ENCODE measurements at places on chromosomes 3 and 15. TPM values are rescaled to one million over a fixed set of nuclear protein-coding genes. Genes with fewer than 3 reads are reported as not detected.

- H3K4me1 ChIP-seq, result no peaks in the 10 kb centered on the region
- no peak overlapping the region for H3K4me3 ChIP-seq
- H3K27ac ChIP-seq, result no peak overlapping the region
- H3K27me3 ChIP-seq, result peaks cover 1% of the 10 kb centered on the region
- no peaks in the 10 kb centered on the region for H3K36me3 ChIP-seq
- no peak for DNase-seq
Measured at GRCh38 chr15:68252925-68253534, 23.5 kb upstream of the CLN6 start.

DNA sequence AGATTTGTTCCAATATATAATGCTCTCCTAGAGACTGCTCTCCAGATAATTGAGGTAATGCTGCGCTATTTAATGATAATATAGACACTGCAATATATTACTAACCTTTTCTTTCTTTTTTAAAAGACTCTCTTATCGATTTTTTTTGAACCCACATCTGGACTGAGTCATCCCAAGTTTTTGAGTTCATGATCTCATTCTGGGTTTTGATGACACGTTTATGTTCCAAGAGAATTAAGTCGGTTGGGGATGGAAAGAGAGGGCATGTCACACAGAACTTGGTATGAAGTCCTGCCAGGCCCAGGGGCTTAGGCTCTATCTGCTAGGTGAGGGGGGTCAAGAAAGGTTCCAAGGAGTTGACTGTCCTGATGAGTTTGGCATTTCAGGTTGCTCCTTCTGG, 431.1 kb downstream of the MFSD1 start:
- H3K4me1 ChIP-seq, result no peaks in the 10 kb centered on the region
- DNase-seq, result no peak
- no peaks in the 10 kb centered on the region for H3K27me3 ChIP-seq
- no peaks in the 10 kb centered on the region for H3K36me3 ChIP-seq
- no peak overlapping the region for H3K27ac ChIP-seq
- no peak overlapping the region for H3K4me3 ChIP-seq

GRCh38 chr3:27752926-27753325, 30.8 kb upstream of the EOMES start:
- no peak for DNase-seq
- H3K36me3 ChIP-seq, result no peaks in the 10 kb centered on the region
- H3K4me1 ChIP-seq, result no peaks in the 10 kb centered on the region
- H3K27me3 ChIP-seq, result no peaks in the 10 kb centered on the region
- no peak overlapping the region for H3K27ac ChIP-seq

DNA sequence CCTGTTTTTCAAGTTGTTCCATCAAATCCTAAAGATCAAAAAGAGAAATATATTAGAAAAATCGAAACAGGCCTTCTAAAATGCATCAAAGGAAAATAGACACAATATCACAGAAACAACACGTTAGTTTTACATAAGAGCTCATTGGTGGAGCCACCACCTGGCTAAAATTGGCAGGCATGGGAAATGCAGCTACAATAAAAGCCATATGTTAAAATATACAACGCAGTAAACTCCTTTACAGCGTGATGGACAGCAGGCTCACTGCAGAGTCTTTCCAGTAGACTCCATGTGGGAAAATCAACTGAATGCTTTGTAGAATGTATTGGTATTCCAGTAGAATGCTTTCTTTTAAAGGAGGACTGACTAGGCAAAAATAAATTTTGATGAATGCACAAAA, 40.9 kb upstream of the MYO5C start:
- no peaks in the 10 kb centered on the region for H3K36me3 ChIP-seq
- peaks cover 2% of the 10 kb centered on the region for H3K27me3 ChIP-seq
- H3K27ac ChIP-seq, result no peak overlapping the region
- no peak overlapping the region for H3K4me3 ChIP-seq

DNA sequence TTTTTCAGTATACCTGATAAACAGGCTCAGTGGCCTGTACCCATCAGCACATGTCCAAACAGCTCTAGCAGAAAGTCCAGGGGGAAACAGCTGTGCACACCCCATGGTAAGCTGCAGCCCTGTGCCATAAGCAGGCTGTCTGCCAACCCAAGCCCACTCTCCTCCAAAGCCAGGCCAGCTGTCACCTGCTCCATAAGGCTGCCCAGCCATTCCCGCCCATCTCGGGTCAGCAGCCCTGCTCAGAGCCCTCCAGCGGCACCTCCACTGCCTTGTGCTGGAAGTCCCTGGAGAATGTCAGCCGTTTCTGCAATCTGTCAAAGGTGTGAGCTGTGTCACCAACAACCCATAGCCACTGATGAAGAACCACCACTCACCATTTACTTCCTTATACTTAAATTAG, 82.0 kb downstream of the NTRK3 start:
- H3K4me1 ChIP-seq, result peaks cover 15% of the 10 kb centered on the region
- H3K27ac ChIP-seq, result no peak overlapping the region
- H3K27me3 ChIP-seq, result peaks cover 6% of the 10 kb centered on the region
- no peak overlapping the region for H3K4me3 ChIP-seq
- no peaks in the 10 kb centered on the region for H3K36me3 ChIP-seq

DNA sequence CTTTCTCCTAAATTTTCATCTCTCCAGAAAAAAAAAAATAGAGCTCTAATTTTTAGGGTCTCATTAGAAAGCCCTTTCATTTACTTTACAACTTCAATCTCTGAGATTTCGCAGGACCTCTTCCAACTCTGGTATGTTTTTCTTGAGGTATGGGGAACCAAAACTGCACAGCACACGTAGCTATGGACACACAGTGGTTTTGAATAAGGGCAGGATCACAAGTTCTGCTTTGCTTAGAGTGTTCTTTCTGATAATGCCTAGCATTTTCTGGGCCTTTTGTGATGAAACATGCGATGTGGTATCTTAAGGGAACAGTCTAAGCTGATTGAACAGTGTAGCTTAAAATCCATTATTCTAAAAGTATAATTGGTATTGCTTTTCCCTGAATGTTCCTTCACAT, 25.3 kb downstream of the ZNF592 start:
- no peak overlapping the region for H3K4me3 ChIP-seq
- no peak overlapping the region for H3K27ac ChIP-seq
- no peaks in the 10 kb centered on the region for H3K36me3 ChIP-seq
- no peaks in the 10 kb centered on the region for H3K27me3 ChIP-seq
- DNase-seq, result no peak

- H3K4me3 ChIP-seq, result peak within 1 kb of the TSS; percentile 99
- peak within 1 kb of the TSS; percentile 99 for H3K27ac ChIP-seq
- peaks cover 29% of the 10 kb centered on the region for H3K4me1 ChIP-seq
- H3K36me3 ChIP-seq, result peaks cover 5% of the 10 kb centered on the region
- peaks cover 13% of the 10 kb centered on the region for H3K27me3 ChIP-seq
Measured at GRCh38 chr3:136196064-136196400, at the start of gene MSL2. Gene MSL2 (minus strand): TSS chr3:136196335. CDS start chr3:136195113, 1,222 bp downstream.

DNA sequence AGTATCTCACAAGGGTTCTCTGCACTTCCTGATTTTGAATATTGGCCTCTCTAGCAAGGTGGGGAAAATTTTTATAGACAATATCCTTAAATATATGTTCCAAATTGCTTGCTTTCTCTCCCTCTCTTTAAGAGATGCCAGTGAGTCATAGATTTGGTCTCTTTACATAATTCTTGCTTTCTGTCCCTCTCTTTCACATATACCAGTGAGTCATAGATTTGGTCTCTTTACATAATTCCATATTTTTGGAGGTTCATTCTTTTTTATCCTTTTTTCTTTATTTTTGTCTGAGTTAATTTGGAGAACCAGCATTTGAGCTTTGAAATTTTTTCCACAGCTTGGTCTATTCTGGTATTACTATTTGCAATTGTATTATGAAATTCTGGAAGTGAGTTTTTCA, 77.7 kb upstream of the NUDT16 start:
- peaks cover 5% of the 10 kb centered on the region for H3K27me3 ChIP-seq
- H3K4me1 ChIP-seq, result no peaks in the 10 kb centered on the region
- peaks cover 12% of the 10 kb centered on the region for H3K36me3 ChIP-seq
- H3K27ac ChIP-seq, result no peak overlapping the region

GRCh38 chr3:143240886-143241285, 121.3 kb downstream of the CHST2 start:
- H3K36me3 ChIP-seq, result peaks cover 5% of the 10 kb centered on the region
- no peak overlapping the region for H3K27ac ChIP-seq
- peaks cover 2% of the 10 kb centered on the region for H3K4me1 ChIP-seq
- H3K4me3 ChIP-seq, result no peak overlapping the region
- no peaks in the 10 kb centered on the region for H3K27me3 ChIP-seq

- H3K4me1 ChIP-seq, result no peaks in the 10 kb centered on the region
- H3K27me3 ChIP-seq, result no peaks in the 10 kb centered on the region
- no peak overlapping the region for H3K27ac ChIP-seq
- no peak overlapping the region for H3K4me3 ChIP-seq
Measured at GRCh38 chr15:38691965-38692788, 127.6 kb upstream of the RASGRP1 start.

Gene ZNF502
- total RNA-seq, result 0.32 TPM

Gene DCP1A
- 41.6 TPM for total RNA-seq

Gene SPINK8
- not detected for total RNA-seq

Gene NR2E3
- total RNA-seq, result 0.69 TPM

Gene ALDH1L1
- not detected for total RNA-seq

Gene PTX3
- total RNA-seq, result 2.4 TPM

Gene CACNA2D3
- total RNA-seq, result 10.0 TPM

Data from glutamatergic neuron (in vitro differentiated cells).